ENCODE measurements at places on chromosomes 13 and 19.

DNA sequence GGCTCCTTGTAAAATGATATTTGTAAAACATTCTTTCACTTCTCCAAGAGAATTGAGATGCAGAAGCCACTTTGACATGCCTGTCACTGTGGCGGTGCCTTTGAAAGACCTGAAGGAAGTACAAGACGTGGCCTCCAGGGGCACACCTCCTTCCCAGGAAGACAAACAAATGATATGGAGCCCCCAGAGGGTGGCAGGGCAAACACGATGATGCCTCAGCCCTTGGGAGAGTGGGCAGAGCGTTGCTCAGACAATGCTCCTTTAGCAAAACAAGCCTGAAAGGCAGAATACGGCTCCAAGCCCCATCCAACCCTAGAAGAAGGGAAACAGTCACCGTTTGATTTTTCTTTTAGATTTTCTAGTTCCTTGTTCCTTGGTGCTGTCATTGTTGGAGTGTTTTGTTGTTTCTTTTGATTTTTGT lies 9.2 kb upstream of the ATP12A start:
- DNase-seq = no peak

- no peak for DNase-seq
Measured at GRCh38 chr19:53308339-53308811, 25.2 kb upstream of the ZNF845 start.

DNA sequence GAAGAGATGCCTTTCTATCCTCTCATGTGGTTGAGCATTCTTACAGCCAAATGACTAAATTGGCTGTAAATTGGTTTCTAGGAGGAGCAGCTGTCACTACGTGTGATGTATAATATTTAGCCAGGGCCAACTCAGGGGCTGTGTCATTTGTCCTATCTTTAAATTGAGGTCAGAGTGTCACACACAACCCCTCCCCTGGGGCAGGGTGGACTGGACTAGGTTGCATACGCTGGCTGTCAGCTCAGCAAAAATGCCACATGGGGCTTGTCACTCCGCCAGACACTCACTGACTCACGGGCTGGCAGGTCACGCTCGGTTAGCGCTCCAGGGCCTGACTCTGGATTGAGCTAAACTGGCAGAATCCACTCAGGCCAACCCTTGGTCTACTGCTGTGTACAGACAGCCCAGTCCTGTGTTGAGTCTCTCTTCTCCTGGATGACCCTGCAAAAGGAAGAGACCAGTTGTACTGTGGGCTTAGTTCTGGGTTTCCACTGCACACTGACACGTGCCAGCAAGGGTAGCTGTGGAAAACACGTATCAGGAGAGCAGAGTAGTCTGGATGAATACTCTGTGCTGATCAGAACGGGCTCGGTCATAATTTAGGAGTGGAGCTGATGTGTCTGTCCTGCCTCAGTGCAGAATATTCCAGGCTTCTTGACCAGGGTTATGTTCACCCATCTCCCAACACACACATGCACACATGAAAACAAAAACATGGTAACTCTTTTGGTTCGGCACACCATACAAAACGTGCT lies 29.1 kb downstream of the SHISA2 start:
- no peak for DNase-seq

GRCh38 chr13:40192452-40192851 lies 474.0 kb downstream of the FOXO1 start:
- no peak for DNase-seq

- no peak for DNase-seq
Measured at GRCh38 chr13:41007744-41008128, 11.4 kb downstream of the ELF1 start.

DNA sequence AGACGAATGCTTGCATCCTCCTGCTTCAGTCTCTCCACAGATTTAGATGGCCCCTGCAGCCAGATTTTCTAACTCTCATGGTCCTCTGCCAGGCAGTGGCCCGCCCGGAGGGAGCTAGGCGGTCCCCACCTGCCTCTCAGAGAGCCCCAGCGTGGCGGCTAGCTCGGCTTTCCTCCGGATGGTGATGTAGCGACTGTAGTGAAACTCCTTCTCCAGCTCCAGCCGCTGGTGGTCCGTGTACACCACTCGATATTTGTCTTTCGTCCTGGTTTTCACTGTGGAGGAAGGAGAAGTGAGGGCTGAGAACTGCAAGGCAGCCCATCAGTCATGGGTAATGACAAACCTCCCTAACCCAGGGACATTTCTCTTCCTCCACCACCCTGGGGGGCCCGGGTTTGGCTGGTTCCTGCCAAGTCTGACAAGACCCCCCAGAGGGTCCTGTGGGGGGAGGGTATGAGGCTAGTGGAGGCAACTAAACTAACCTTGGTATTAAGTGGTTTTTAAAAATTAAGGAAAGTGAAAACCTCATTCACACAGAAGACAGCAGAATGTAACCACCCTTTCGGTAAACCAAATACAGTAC lies 4.3 kb downstream of the CDX2 start:
- no peak for DNase-seq

DNA sequence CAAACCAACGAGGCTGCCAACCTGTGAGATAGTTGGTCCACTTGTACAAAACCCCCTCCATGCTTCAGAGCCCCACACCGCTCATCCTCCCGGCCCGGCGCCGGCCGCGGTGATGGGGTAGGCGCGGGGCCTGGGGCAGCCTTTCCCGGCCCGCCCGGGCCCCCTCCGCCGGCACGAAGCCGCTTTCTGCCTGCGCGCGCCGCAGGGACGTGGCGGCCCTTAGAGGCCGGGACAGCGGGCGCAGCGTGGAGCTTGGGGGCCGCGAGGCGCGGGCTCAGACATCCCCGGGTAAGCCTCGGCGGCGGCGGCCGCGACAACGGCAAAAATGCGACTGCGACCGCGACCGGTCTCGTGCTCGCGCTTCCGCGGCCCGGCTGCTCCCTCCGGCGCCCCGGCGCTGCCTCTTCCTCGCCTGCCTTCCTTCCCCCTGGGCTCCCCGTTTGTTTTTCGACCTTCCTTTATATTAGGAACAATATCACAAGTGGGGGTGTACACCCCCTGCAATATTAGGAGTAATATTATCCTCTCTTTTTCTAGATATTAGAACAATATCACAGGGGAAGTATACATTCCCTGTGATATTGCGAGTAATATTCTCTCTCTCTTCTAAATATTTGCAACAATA lies 53.9 kb upstream of the CEACAM21 start:
- no peak for DNase-seq

GRCh38 chr13:59861676-59862075 lies 302.1 kb downstream of the DIAPH3 start:
- DNase-seq = no peak

- no peak for DNase-seq
Measured at GRCh38 chr19:51701468-51702100, 8.5 kb downstream of the SPACA6 start.
